ENCODE measurements at places on chromosomes 1 and 21.

- DNase-seq = no peak
These were observed 93.7 kb downstream of the VAV3 start for GRCh38 chr1:107871259-107871658.

GRCh38 chr1:159051436-159051835 is 25.1 kb downstream of the AIM2 start:
- DNase-seq = no peak

GRCh38 chr21:36719614-36720013 is 20.7 kb downstream of the SIM2 start:
- DNase-seq = no peak

GRCh38 chr1:240092301-240093119 is 827 bp downstream of the FMN2 start:
- DNase-seq = no peak

- no peak for DNase-seq
These were observed 969 bp upstream of the RIPK4 start for GRCh38 chr21:41767606-41768436.

GRCh38 chr1:195618287-195618686 is 990.0 kb downstream of the KCNT2 start:
- DNase-seq = no peak

GRCh38 chr1:1537626-1538250 is 2.7 kb downstream of the TMEM240 start:
- DNase-seq = no peak

DNA sequence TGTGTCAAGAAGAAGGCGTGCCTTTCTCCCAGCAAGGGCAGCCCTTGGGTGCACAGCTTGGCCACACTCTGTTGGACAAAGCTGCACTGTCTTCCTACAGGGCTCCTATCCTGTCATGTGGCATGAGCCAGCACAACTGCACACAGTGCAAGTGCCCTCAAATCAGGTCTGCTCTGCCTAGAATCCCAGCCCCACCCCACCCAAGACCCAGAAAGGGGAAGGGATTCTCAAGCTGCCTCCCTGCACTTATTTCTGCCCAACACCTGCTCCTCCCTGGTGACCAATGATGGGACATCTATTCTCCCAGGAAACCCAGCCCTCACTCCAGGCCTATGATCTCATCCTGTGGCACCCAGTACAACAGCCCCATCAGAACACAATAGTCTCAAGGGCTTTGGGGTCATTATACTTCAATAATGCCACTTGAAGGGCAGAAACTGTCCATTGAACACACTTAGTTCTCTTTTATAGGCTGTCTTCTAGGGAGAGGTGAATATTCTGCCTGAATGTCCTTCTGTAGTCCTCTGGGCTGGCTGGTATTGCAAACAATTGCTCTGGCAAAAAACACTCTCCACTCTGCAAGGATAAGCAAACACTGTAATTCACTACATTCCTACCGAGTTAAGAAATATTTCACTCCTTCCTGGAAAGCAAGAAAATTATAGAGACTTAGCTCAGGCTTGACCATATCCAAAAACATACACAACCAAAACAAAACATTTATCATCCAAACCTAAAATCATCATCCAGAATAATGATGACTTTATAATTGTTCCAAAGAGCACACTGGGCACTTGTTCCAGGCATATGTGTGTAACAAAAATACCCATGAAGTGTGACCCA is 43.1 kb upstream of the IGSF3 start:
- no peak for DNase-seq

DNA sequence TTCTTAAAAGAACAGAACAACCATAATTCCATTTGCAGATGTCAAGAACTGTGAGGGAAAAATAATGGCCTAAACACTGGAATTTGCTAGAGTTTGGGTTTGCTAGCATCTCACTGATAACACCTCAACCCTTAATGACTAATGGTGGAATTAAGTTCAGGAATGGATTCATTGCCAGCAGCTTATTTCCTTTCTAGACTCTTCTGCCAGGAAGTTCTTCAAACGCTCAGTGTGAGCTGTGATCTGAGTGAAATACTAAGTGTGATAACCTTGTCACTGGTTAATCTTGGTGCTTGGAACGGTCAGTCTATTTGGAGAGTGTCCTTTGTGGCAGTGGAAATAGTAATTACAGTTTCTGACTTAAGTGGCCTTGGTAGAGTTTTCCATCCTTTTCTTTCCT is 21.6 kb upstream of the PLEKHM2 start:
- DNase-seq = no peak

DNA sequence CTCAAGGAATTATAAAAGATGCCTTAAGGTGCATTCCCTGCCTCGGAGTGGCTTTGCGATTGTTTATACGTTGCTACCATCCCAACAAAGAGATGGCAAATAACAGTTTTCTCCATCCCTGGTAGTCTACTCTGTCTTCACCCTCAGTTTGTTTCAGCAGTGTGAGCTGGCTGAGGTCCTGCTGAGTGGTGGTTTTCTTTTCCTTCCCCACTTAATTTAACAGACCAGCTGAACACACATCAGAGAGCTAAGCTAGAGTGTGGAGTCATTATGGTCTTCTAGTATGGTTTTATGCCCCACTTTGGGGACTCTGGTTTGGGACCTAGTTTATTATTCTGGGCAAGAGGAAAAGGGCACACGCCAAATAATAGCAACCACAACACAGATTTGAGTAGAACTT is 2.2 kb downstream of the PIGV start:
- DNase-seq = no peak

- no peak for DNase-seq
These were observed 443.6 kb downstream of the PLPP3 start for GRCh38 chr1:56135864-56136147.

GRCh38 chr1:202967684-202968281 is 726 bp upstream of the CYB5R1 start:
- peak; percentile 39 for DNase-seq

- no peak for DNase-seq
These were observed 30.0 kb downstream of the VWA5B1 start for GRCh38 chr1:20320704-20321103.

DNA sequence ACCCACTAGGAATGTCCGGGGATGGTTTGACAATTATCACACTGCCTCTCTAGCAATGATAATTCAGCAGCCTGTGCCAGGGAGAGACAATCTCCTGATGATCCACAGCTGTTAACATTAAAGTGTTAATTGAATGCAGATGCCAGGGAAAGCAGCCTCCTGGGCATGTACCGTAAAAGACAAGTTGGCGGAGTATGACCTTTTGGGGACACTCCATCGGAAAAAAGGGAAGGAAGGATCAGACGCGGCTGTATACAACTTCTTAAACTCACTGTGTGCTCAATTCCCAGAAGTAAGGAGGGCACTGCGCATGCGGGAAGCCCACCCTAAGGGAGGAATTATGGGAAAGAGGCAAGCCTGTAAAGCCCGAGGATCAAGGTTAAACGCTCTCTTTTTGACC is 62.6 kb downstream of the MAP3K7CL start:
- DNase-seq = no peak

- DNase-seq = no peak
These were observed 184.6 kb downstream of the LMO4 start for GRCh38 chr1:87513255-87513654.

DNA sequence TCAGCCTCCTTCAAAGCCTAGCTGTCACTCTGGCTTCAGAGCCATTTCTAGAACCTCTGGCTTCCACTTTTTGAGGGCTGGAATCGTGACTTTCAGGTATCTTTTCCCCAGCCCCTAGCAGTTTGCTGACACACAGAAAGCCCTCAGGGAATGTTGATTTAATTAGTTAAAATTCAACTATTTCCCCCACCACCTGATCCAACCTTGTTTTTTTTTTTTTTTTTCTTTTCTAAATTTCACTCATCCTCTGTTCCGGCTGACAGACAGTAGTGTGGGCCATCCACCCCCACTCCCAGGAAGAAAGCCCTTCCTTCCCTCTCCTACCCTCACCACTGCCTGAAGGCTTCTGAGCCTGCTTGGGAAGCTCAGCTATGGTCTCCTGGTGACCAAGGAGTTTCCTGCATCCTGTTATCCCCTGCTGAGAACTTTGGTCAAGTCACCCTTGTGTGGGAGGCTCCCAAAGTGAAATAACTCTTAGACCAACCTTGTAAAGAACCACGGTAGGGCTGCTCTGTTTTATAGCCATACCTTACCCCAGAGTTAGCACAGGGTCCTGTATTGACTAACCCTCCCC is 29.4 kb downstream of the KCNJ6 start:
- no peak for DNase-seq

GRCh38 chr1:152517237-152517811 is 3.0 kb downstream of the CRCT1 start:
- DNase-seq = no peak

DNA sequence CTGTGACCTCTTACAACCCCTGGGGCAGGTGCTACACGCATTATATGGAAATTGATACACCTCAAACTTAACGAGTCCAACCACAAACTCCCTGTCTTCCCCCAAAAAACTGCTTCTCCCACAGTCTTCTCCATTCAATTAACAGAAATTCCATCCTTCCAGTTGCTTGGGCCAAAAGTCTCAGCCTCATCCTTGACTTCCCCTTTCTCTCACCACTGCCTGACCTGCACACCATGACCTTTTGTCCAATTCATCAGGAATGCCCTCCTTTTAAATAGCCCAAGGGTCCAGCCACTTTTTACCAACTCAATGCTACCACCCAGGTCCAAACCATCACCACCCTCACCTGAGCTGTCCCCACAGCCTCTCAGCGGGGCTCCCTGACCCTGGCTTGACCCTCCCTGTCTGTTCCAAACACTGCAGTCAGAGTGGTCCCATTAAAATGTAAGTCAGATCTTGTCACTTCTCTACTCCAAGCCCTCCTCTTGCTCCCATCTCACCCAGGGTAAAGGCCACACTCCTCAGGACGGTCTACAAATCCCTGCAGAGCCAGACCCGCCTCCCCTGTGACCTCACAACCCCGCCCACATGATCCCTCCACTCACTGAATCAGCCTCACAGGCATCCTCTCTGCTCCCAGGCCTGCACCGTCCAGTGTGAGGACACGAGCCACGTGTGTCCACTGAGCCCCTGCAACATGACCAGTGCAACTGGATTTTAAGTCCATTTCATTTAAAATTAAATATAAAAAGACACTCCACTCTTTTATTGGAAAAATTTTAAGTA is 18.5 kb downstream of the KCNN3 start:
- DNase-seq = no peak

DNA sequence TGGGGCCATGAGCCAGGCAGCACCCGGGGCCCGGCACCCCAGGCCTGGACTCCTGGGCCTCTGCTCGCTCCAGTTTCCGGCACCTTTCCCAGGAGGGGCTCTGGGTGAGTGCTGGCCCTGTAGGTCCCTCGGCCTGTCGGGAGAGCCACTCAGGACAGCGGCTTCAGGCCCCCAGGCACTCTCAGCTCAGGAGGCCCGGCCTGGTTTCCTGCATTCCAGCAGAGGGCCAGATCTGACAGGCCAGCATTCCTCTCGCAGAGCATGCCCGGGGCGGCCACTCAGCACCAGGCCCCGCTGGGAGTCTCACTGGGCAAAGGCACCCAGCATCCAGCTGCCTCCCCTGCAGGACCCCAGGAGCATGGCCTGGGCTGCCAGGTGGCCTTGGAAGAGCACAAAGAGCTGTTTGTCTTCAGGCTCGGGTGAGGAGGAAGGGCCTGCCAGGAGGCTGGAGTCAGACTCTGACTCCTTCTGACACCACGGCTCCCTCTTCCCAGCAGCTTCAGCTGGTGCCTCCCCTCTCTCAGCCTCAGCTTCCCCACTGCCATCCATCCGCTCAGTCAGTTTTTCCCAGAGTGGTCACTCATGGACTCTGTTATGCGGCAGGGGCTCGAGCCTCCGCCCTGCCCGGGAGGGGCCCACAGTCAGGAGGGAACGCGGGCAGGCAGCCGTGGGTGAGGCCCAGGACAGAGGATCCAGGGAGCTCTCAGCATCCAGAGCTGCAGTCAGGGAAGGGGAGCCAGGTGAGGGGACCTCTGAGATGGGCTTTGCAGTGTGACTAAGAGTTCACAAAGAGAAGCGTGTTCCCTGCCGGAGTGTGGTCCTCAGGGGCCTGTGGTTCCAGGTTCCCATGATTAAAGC is 51.7 kb downstream of the WNT9A start:
- no peak for DNase-seq

DNA sequence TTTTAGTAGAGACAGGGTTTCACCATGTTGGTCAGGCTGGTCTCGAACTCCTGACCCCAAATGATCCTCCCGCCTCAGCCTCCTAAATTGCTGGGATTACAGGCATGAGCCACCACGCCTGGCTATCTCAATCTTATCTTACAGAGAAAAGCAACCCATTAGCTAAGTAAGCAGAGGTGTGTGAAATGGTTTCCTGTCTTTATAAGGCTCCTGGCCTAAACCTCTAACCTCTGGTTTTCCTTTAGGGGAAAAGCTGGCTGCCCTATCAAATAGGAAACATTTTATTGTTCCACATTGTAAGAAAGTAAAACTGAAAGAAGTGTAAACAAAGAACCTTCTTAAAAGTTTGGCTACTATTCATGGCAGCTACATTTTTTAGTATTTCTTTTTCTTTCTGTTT is 78.3 kb upstream of the MORC3 start:
- DNase-seq = no peak

GRCh38 chr1:15764269-15764764 is 5.7 kb downstream of the FBLIM1 start:
- no peak for DNase-seq

GRCh38 chr1:113930499-113931161 is 1.5 kb downstream of the HIPK1 start:
- peak; percentile 85 for DNase-seq

DNA sequence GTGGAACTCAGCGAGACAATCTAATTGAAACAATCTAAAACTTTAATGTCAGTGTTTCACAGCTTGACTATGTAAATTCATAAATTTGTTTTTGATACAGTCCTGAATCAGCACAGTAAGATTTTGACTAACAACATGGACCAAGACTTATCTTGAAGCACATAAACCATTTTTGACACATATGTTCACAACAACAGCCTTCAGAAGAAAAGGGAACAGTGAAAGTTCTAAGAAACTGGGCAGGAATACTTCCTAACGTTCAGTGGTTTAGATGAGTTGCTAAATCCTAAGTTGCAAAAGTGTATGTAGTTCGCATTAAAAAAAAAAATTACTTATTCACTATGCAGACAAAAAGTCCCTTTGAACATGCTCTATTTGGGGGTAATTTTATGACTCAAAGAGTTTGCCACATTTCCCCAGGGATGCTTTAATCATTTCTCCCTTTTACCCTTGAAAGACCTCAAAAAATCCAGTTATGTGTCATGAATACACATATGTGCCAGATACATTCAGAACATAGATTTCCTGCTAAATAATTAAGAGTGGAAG is 120.2 kb downstream of the MRPL39 start:
- DNase-seq = no peak

DNA sequence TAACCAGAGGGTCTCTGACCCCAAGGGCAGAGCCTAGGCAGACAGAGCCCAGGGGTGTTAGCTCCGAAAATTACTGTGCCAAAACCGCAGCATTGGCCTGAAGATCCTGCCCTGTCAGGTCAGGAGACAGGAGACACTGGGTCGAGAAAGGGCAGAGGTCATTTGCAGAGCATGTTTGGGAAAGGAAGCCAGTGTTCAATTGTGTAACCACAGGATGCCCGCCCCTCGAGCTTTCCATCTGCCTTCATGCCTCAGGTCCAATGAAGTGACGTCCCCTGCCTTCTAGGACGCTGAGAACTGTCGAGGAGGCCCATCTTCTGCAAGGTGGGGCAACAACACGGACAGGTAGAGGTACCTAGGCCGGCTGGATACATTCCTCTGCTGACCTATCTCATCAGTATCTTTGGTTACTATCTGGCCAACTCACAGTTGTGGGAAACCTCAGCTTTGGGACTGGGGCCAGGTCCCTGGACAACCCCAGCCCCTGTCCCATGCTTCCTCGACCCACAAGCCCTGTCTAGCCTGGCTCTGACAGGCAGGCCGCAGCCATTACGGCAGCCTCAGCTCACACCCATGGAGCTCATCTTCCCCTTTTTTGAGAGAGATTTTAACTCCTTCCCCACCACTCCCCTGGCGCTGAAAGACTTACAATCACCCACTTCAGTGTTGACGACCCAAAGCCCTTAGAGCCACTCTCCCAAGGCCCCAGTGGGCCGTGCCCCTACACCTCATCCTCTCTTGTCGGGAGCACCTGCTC is 1.3 kb downstream of the ARL8A start:
- no peak for DNase-seq
